ENCODE measurements at places on chromosomes 6 and 20.

- DNase-seq: no peak
Observed at GRCh38 chr6:165274611-165275010, 34.8 kb downstream of the C6orf118 start.

DNA sequence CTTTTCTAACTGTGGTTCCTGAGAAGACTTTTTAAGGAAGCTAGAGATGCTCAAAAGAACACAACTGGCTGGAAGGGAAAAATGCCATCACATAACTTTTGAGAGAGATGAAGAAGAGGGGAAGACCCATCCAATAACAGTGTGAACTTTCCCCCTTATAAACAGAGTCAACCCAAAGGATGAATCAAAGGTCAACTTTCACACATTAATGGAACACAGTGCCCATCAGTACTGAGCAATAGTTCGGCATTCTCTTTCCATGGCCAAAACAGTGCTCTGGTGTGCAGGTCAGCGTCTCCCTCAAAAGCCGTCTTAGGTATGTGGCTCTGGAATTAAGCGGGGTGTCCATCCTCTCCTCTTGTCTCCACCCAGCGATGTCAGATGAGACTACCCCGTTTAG lies 130.4 kb downstream of the GJA10 start:
- no peak for DNase-seq

DNA sequence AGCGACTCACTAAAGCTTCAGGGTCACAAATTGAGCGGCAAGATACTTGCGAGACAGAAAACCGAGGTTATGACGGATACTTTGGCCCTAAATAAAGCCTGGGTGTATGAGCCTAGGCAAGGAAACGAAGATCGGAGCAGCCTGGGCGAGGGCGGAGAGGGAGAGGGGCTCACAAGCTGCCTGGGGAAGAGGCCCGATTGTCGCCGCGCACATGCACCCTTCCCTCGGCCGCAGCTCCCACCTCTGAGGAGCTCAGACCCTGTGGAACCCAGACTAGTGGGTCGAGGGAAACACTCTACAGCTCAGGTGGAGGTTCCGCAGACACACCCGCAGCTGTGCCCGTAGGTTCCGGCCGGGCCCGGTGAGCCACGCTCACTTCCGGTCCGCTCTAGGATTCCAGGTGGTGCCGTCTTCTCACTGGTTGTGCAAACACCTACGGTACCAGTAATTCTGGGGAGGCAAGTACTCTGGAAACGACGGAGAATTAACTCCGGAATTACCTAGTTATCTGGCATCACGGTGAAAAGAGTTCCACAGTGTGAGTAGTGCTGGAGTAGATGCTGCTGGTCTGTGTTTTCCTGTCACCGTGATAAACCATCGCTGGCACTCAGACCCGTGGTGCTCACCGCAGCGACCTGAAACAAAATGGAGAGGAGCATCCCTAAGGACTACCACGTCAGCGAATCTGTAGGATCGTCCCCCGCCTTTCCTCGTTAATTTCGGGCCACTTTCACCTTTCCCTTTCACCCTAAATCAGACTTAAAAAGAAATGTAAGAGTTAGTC lies 61.5 kb downstream of the GPX5 start:
- DNase-seq: peak; percentile 95

GRCh38 chr20:31949877-31950646 lies 1.8 kb downstream of the PDRG1 start:
- DNase-seq: no peak

- no peak for DNase-seq
Observed at GRCh38 chr6:116572162-116572561, 858 bp downstream of the RWDD1 start.

GRCh38 chr20:6074145-6074561 lies 20.3 kb upstream of the LRRN4 start:
- DNase-seq: peak; percentile 58

GRCh38 chr6:35499372-35499771 lies 2.5 kb upstream of the TEAD3 start:
- no peak for DNase-seq

- DNase-seq: no peak
Observed at GRCh38 chr6:147922799-147923198, 414.3 kb downstream of the SAMD5 start.

DNA sequence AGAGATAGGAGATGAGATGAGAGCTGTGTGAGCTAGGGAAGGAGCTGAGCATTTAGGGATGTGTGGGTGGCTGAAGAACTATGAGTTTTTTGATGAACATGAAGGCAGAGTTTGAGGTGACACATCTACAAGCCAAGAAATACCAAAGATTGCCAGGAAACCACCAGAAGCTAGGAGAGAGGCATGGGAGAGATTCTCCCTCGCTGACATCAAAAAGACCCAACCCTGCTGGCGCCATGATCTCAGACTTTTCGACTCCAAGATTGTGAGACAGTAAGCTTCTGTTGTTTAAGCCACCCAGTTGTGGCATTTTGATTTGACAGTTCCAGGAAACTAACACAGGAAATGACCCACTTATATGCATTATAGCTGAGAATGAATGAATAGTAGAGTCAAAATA lies 790.9 kb downstream of the TFAP2A start:
- DNase-seq: no peak

DNA sequence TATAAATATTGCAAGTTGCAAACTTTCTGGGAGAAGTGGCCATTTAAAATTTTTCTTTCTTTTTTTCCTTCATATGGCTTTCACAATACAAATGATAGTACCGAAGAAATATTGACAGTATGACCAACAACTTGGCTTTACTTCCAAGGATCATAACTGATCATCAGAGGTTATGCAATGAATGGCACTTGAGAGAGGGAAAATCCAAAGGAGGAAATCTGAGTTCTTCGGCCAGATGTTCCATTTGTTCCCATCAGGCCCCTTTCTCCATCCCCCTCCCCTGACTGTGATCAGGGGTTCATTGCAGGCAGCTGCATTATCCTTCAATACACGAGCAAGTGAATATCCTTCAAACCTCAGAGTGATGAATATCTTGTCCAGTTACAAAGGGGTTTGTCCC lies 130.0 kb upstream of the UST start:
- DNase-seq: no peak

- DNase-seq: peak; percentile 19
Observed at GRCh38 chr6:157157258-157157657, 166.1 kb downstream of the TMEM242 start.

DNA sequence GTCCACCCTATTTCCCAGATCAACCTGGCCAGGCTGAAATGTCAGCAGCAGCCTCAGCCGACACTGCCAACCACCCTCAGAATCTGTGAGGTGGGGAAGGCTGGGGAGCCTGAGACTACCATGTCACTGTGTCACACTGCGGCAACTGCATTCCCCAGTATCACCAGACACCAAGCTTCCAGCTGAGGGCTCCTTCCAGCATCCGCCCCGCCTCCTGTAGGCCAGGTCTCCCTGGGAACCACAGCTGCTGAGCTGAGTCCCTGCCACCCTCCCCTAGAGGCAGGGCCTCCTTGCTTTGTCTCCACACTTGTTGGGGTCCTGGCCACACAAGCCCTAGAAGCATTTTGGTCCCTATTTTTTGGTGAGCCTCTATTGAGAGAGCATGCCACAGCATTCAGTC lies 115.7 kb downstream of the UNC5CL start:
- no peak for DNase-seq

GRCh38 chr20:33337531-33338165 lies 54.6 kb downstream of the BPIFB1 start:
- no peak for DNase-seq

DNA sequence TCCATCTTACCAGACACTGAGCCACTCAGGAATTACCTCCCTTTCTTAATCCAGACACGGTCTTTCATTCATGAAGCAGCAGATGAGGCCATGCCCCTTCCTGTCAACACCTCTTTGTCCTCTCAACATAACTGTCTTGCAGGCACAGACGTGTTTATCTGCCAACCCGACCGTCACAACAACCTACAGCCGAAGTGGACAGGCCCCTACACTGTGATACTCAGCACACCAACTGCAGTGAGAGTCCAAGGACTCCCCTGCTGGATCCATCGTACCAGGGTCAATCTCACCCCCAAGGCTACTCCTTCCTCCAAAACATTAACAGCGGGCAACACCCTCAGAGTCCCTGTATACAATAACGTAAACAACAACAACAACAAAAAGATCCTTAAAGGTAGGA lies 30.6 kb upstream of the ULBP3 start:
- DNase-seq: no peak

- no peak for DNase-seq
Observed at GRCh38 chr20:62211769-62212288, 8.2 kb downstream of the HRH3 start.

GRCh38 chr20:49526056-49526455 lies 41.9 kb downstream of the PTGIS start:
- no peak for DNase-seq

GRCh38 chr6:31851485-31851832 lies 11.2 kb downstream of the NEU1 start:
- DNase-seq: no peak

GRCh38 chr6:166498661-166499349 lies 87.7 kb downstream of the RAMACL start:
- DNase-seq: no peak

DNA sequence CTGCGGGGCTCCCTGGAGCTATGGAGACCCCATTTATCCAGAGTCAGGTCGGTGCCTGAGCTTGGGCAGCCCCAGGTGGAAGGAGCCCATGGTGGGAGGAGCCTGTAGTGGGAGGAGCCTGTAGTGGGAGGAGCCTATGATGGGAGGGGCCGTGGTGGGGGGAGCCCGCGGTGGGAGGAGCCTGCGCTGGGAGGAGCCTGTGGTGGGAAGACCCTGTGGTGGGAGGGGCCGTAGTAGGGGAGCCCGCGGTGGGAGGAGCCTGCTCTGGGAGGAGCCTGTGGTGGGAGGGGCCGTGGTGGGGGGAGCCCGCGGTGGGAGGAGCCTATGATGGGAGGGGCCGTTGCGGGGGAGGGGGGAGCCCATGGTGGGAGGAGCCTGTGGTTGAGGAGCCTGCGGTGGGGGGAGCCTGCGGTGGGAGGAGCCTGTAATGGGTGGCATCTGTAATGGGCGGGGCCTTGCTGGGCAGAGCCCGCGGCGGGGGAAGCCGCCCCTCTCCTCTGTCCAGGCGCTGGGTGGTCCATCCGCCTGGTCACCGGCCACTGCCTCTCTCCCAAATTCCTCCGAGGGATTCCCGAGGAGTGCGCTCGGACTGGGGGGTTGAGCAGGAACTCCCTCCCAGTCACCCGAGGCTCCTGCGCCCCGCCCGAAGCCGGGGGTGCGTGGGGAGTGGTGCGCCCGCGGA lies 567 bp upstream of the FNDC11 start:
- peak; percentile 51 for DNase-seq

DNA sequence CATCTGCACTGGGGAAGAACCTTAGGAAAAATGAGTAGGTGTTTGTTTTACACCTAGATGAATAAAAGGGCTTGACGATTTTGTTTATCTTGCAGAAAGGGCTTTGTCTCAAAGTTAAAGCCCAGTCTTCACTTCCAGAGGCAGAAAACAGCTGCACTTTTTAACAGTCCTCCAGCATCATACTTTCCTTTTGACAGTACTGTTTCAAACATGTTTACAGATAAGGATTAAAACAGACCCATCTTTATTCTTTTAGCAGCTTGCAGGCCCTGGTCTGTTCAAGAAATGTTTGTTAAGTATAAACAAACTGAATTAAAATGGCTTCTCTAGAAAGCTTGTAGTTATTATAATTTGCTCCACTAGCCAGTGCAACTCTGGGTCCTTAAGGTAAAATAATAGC lies 374.2 kb downstream of the EPHA7 start:
- no peak for DNase-seq

DNA sequence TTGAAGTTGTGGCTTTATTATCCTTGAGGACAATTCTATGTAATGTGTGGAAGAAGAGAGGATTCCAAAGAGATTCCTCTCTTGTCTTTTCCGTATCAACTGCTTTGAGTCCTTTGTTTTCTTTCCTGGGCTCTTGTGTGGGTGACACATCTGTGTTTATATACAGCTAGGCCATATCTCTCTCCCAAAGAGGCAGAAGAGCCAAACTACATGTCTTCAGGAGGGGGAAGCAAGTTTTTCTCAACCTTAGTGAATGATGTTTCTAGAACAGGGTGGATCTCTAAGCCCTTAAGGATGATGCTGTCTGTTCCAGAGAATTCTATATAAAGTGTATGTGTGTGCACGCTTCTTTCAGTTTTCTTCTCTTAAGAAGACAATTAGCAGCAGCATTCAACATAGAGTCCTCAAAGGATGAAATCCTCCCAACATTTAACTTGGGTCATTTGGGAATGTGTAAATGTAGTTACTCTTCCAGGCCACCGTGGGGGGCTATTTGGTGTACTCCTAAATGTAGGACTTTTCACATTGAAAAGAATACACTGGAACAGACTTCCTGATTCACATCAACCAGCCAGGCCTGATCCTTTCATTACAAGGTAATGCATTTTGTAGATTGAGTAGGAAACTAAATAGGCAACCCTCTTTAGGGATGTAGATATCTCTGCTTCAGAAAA lies 92.8 kb upstream of the EEF1E1 start:
- no peak for DNase-seq

DNA sequence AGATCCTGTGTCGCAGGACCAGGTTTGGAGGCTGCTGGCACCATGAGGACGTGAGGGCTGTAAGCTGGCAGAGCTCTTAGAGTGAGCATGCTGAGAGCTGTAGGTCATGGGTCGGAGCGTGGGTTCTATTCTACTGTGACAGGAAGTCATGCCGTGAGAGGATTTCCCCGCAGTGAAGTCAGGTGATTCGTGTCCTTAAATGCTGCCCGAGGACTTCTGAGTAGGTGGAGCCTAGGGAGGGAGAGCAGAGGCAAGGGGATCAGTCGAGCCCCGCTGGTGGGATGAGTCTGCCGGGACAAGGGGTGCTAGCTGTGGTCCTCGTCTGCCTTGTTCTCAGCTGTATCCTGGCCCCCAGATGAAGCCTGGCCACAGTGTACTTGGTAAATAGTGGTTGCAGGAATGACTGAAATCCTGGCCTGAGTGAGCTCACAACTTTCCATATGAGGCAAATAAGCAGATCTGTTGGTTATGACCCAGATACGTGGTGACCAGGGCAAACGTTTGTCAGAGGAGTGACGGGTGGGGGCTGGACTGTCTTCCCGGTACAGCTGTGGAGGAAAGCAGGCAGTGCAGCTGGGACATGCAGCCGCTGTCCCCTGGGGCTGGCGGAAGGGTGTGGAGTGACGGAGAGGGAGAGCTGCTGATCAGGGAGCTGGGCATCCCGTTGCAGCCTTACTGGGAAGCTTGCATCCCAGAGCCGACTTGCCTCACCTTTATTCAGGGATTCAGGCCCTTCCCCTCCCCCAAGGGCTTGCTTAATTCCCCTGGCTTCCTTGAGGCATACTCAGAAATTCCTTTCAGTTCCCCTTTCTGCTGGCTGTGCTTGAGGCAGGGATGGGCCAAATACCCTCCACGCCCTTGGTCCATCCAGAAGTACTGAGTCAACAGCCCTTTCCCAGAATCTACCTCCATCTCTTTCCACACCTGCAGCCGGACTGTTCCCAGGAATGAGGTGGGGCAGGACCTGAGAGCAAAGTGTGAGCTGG lies 250.9 kb upstream of the RREB1 start:
- DNase-seq: no peak

DNA sequence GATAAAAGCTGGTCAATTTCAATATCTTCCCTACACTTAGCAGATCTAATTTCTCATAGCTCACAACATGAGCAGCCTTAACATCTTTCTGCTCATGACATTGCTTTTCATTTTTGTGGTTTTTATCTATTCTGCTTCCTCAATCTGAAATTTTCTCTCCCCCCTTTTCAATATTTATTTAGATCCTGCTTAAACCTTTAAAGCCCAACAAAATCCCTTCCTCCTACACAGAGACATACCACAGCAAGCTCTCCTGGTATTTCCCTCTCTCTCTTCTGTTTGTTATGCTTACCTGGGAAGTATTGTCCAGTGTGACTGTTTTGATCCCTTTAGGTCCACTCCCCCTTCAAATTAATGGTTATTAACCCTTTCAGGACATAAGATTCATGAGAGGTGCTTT lies 582.5 kb downstream of the RFPL4B start:
- no peak for DNase-seq

All from NCI-H748 treated with DMSO at 0.1 percent for 48 hours (cell line).